ENCODE measurements at places on chromosomes 2 and 18.

DNA sequence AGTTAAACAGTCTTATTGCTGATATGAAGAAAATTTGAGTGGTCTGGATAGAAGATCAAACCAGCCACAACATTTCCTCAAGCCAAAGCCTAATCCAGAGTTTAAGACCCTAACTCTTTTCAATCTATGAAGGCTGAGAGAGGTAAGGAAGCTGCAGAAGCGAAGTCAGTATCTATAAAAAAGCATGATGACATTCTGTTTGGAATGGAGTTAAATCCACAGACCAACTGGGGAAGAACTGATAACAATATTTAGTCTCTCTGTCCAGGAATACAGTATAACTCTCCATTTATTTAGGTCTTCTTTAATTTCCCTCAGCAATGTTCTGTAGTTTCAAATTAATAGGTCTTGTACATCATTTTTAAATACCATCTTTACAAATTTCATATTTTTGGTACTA lies 16.0 kb downstream of the PIGN start:
- no peak for DNase-seq

DNA sequence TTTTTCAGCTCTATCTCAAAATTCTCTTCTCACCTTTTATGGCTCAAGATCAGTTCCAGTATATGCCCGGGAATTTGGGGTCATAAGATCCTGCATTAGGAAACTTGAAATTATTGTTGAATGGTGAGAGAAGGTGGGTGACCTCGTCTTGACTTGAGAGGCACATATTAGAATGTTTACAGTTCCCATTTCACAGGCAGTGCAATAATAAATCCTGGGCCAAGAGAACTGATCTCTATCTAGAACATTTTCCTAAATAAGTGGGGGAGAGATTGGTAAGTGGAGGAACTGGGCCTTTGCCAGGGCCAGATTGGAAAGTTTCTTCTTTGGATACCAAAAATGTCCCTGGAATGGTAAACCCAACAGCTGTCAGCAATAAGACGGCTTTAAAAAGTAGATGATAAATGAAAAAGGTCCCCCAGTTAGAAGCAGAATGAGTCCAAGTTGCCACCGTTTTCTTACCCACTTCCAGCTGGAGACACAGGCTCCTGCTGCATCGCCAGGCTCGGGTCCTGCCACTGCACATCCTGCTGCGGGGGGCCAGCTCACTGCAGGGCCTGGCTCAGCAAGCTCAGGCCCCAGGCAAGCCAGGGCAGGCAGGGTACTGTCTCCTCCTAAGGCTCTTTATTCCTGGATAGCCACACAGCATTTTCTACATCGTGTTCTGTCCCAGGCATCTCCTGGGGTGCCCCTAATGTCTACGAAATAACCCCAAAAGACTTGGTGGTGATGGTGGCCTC lies 126.4 kb upstream of the EPAS1 start:
- DNase-seq, result no peak

- no peak for DNase-seq
Measured at GRCh38 chr2:237244178-237244577, 158.5 kb downstream of the COPS8 start.

DNA sequence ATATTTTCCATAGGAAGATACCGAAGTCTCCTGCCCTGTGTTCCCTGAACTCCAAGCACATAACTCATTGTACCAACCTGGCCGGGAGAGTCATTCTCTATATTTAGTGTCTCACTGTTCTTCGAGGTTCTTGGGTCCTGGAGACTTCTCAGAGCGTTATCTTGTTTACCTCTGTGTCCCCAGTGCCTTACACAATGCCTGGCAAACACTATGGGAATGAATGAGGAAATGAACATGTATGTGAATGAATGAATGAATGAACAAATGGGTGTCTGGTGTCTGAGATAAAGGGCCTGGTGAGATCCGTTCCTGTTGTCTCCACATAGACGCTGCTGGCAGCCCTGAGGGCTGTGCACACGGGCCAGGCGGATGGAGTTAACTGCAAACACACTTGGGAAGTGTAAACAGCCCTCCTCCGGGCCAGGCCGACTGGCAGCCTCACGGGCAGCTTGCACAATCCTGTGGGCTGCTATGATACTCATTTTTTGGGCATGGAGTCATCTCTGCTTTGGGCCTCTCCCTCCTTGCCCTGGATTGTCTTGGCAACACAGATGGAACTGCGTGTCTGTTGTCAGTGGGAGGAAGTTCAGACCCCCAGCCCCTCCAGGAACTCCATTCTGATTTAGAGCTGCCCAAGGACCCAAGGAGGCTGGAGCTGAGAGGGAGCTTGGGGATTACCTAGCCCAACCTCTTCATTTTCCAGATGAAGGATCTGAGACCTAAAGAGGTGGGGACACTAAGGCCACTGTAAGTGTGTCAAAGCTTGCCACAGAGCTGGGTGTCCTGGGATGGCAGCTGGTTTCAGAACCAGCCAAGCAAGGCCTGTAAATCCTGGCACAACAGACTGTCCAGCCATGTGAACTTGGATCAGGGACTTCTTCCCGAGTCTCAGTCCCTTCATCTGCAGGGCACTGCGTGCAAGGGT lies 124.4 kb downstream of the INHBB start:
- no peak for DNase-seq

GRCh38 chr2:148201075-148202004 lies 180.4 kb downstream of the MBD5 start:
- DNase-seq, result no peak

DNA sequence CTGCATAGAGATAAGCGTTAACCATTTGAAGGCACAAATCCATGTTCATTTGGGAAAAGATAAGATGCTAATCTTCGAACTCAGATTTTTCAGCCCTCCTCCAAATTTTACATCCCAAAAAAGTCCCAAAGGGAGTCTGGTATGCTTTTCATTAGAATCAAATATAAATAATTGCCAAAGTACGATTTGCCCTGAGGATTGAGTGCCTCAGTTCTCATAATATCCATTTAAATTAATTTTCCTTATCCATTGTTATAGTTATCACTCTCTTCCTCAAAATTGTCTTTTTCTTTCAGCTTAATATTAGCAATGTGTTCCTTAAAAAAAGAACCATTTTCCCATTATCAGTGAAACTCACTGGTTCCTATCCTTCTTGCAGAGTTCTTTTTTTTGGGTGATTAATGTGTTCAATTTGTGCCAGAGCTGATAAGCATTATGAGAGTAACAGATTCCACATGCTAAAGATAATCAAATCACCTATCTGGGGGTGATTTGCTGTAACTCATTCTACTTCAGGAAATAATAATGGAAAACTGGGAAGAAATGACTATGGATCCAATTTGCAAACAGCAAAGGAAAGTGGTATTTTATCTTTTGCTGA lies 686 bp downstream of the HNMT start:
- DNase-seq, result no peak

GRCh38 chr18:56162311-56163265 lies 475.8 kb downstream of the TXNL1 start:
- no peak for DNase-seq

GRCh38 chr2:186695081-186695756 lies 1.4 kb downstream of the FAM171B start:
- no peak for DNase-seq

DNA sequence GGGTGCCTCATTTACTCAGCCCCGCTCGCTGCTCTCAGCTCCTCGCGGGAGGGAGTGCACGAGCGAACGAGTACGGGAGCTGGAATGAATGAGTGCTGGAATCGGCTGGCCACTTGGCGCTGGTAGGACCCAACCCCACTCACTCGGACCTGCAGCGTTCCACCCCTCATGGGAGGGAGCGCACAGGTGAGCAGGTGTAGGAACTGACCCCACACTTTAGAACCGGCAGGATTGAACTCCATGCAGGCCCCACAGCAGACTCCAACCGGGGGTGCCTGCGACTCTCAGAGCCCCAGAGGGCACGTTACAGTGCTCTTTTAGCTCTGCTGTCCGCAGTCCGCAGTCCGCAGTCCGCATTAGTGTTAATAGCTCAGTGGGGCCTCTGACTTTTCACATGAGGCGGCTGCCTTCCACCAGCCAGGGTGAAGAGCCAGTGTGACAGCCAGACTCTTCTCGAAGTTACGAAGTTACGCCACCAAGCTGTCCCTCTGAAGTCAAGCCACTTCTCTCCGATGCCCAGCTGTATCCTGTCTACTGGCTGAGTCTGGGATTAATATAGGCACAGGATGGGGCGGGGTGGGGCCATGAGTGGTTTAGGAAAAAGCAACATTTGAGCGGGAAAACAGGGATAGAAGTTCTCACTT lies 102.7 kb upstream of the ARHGAP15 start:
- DNase-seq, result no peak

DNA sequence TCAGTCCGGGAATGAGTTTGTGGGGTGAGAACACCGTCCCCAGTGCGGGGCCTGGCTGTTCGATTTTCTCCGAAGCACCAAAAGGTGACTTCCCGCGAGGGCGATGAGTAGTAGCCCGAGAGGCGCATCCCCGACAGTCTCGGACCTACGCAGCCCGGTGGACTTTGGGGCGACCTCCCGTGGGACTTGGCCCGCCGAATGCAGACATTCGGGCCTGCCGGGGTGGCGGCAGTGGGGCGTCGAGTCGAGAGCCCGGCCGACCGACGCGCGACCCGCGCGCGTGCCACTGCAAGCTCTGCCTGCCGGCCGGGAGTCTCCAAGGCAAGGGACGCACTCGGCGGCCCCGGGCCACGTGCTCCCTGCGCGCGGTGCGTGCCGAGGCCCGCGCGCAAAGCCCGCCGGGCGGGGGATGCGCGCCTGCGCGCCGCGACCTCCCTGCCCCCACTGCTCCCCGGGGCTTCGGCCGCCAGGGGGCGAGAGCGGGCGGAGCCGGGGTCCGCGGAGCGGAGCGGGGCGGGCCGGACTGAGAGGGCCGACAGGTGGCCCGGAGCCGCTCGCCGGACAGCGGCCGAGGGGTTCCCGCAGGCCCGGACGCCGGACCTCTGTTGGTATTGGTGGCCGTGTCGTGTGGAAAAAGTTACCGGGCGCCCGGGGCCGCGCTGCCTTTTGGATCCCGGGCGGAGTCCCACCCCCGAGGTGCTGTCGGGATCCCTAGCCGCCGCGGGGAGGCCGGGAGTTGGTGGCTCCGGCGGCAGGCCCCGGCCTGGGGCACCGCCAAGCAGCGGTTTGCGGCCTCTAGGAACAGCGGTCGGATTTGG lies 1.9 kb downstream of the PTMA start:
- DNase-seq, result no peak

DNA sequence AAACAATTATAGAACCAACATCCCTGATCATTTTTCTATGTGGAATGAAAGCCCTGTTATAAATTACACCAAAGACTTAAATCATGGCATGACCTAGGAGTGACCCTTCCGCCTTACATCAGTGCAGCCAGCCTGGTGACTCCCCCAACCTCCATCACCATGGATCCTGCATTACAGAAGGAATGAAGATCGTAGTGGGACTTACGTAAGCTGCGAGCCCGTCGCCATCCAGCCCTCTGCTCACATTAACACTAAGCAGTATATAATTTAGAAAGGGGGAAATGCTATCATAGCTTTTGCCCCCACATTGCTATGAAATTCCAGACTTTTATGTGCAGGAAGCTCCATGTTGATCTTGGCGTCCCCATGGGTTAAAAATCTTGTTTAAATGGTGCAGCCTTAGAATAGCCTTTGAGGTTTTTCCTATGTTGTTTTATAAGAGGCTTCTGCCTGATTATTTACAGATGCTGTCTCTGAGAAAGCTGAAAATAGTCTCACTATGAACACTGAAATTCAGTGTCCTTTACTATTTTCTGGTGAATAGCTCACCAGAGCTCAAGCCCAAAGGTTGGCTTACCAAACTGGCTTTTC lies 76.3 kb downstream of the COLEC12 start:
- no peak for DNase-seq

GRCh38 chr2:162174746-162175145 lies 22.7 kb upstream of the GCG start:
- no peak for DNase-seq

- DNase-seq, result no peak
Measured at GRCh38 chr2:232260075-232260474, 118.5 kb upstream of the ALPP start.

DNA sequence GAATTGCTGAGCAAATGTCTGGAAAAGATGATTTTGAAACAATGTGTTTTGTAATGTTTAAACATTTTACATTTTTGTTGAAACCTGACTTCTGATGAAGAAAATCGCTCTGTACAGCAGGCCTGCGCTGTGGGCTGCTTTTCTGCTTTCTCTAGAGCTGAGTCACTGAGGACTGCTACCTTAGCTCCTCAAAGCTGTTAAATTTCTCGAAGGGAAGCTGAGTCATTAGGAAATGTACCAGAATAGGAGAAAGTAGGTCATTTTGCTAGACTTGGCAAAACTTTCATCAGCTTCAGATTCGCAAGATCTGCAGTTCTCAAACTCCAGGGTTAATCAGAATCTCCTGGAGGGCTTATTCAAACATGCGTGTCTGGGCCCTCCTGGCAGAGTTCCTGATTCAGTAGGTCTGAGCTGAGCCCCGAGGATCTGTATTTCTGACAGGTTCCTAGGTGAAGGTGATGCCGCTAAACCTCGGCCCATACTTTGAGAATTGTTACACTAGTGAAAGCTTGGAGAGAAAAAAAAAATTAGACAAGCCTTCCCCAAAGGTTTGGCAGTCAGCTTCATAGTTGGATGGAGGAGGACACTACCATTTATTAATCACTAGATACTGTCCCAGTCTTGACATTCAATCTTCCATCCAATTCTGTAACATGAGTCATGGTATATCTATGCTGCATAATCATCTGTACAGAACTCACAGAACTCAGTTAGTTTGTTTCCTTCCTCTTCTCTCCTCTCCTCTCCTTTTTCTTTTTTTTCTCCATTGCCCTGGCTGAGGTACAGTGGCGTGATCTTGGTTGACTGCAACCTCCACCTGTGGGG lies 297.6 kb downstream of the PARD3B start:
- DNase-seq, result no peak

DNA sequence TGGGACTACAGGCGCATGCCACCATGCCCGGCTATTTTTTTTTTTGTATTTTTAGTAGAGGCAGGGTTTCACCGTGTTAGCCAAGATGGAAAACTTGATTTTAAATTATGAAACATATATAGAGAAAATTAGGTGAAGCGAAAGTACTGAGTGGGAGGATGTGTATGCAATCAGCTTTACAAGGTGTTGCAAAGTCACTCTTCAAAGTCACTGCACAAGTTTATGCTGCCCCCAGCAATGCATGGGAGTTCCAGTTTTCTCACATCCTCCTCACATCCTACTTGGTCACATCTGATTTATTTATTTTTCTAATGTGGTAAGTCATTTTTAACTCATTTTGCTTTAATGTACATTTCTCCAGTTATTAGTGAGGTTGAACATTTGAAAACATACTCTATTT lies 49.2 kb upstream of the CHN1 start:
- no peak for DNase-seq

GRCh38 chr2:40668425-40668824 lies 216.5 kb upstream of the SLC8A1 start:
- DNase-seq, result no peak

GRCh38 chr2:121342751-121343150 lies 57.7 kb upstream of the TFCP2L1 start:
- no peak for DNase-seq
